Transverse colon (tissue), 4 donors: ENCODE measurements at places on chromosomes 3 and 15. TPM values are rescaled to one million over a fixed set of nuclear protein-coding genes. Genes with fewer than 3 reads are reported as not detected.

GRCh38 chr3:40574050-40574449 is 49.3 kb downstream of the ZNF621 start:
- no peak for DNase-seq

Gene HCLS1
- total RNA-seq: 19.8 TPM

- no peak for DNase-seq
Measured at GRCh38 chr3:101979033-101979432, 129.7 kb downstream of the NFKBIZ start.

GRCh38 chr15:59501597-59501996 is 63.6 kb downstream of the FAM81A start:
- DNase-seq: peak; percentile 57

- peak; percentile 53 for DNase-seq
Measured at GRCh38 chr3:169146179-169146665, 517.3 kb downstream of the MECOM start.

DNA sequence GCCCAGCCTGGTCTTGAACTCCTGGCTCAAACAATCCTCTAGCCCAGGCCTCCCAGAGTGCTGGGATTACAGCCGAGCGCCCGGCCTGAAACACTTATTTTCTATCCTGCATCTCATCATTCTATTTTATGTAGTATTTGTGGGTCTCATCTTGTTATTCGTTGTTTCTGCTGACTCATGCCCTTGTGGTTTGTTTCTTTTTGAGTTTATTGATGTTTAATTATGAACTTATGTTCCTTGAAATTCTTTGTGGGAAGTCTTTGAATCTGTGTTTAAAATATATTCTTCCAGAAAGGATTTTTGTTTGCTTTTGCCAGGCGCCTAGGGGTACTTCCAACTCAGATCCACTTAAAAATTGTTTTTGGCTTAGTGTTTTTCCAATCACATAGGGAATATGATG is 78.3 kb upstream of the C15orf39 start:
- DNase-seq: no peak

Gene UROC1
- total RNA-seq: not detected

DNA sequence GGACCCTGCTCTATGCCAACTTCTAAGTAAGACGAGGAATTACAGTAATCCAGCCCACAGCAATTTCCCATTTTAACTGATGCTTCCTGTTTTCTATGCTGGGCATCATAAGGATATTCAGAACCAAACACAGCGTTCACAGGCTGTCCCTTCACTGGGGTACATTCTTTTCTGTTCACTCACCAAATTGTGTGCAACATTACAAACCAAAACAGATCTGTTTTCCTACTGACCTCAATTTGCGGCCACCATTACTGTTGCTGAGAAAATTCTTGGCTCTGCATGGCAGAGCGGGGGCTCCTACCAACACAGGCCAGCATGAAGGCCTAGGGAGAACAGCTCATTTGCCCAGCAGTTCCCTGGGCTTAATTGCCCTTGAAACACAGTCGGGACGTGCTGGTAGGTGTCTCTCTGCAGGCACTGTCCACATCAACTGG is 76.5 kb downstream of the MYO1E start:
- no peak for DNase-seq

DNA sequence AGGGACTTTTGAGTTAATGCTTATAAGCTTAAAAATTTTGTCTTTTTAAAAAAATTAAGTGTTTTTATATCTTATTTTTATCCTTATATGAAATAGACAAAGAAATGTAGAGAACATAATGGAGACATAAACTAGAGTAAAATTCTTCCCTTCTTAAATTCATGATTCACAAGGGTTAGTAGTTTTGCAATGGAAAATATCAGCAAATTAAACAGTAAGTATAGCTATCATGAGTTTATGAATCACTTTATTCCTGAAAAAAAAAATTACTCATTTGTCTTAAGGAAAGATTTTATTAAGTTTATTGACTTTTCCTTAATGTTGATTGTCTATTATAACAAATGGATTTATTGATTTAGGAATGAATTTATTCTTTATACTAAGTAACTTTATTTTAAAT is 4.3 kb downstream of the ATP6V1A start:
- DNase-seq: no peak

GRCh38 chr15:78000091-78000926 is 77.2 kb downstream of the TBC1D2B start:
- peak; percentile 94 for DNase-seq

Gene GASK1A
- total RNA-seq: 0.75 TPM

Gene RTF1
- total RNA-seq: 10.7 TPM

DNA sequence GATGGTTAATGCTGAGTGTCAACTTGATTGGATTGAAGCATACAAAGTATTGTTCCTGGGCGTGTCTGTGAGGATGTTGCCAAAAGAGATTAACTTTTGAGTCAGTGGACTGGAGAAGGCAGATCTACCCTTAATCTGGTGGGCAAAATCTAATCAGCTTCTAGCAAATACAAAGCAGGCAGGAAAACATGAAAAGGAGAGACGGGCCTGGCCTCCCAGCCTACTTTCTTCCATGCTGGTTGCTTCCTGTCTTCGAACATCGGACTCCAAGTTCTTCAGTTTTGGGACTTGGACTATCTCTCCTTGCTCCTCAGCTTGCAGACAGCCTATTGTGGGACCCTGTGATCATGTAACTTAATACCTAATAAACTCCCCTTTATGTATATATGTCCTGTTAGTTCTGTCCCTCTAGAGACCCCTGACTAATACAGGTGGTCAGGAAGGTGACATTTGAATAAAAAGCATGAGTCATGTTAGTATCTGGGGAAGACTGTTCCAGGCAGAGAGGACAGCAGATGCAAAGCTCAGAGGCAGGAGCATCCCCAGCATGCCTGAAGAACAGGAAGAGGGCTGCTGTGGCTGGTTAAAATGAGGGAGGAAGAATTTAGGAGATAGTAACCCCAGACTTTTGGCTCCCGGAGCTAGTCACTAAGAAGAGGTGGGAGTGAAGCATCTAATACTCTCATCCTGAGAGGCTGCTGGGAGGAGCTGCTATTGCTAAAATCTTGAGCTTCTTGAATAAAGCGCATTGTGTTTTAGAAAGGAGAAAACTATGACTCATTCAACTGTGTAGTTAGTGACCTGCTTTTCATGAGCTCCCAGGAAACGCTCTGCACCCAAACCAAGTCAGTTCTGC is 207.4 kb upstream of the HES1 start:
- no peak for DNase-seq

DNA sequence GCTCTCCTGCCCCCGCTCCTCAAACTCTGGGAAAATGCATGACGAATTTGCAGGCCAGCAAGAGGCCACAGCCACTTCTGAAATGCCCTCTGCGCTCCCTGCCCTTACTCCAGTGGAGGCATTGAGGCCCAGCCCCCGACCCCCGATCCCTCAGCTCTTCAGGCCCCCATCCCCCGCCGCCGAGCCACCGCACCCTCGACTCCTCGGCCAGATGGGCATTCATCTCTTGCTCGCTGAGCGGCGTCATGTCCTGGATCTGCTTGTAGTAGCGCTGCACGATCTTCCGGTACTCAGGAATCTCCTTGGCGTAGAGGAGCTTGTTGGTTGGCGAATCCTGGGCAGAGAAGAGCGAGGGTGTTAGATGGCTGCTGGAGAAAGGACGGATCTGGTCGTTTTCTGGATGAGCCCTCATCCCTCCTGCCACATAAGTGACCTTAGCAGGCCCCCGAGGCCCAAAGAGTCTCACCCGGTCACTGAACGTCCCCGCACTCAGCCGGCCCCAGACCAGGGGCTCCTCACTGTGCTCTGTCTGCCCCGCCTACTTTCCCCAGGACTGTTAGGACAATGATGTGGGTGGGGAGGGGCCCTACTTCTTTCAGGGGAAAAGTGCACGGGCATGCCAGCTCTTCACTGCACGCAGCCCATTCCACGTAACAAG is 14.0 kb downstream of the H1-8 start:
- DNase-seq: no peak

DNA sequence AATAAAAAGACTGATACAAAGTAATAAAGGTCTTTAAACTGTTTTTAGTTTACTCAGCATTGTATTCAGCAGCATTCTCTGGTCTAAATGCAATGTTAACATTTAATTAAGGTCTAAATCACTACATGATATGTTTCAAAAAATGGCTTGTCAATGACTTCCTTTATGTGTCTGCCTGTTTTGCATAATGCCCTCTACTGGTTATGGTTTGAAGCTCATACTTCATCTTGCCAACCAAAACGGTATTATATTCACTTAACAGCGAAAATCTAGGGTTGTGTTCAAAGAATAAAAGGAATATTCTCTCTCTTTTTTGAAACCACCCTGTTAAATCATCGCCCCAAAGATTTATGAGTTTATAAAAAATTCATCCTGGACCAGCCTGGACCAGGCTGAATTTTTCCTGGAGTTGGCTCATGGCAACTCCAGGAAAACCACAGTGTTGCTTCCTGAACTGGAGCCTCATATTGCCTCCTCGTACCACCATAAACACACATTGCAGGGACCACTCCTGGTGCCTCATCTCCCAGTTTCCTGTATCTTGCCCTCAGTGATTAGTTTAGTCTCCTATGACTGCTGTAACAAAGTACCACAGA is 6.7 kb upstream of the NCEH1 start:
- DNase-seq: no peak

Gene DIS3L
- 24.8 TPM for total RNA-seq

GRCh38 chr15:85615930-85616329 is 178.8 kb downstream of the KLHL25 start:
- no peak for DNase-seq

DNA sequence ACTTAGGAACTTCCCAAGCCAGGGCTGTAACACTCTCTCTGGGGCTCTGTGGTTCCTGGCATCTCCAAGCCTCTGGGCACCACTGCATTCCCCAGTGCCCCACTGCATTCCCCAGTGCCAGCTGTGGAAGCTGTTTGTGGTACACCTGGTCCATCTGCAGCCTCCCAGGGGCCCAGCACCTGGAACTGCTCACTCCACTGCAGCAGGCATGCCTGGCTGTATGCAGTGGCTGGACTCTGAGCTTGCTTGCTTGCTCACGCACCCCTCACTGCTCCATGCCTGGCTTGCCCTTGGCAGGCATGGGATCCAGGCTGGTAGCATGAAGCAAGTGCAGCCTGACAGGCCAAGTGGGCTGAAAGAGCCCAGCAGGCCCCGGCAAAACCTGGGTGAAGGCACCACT is 512.1 kb downstream of the SQOR start:
- DNase-seq: no peak

Gene ADAMTS17
- total RNA-seq: 8.9 TPM

GRCh38 chr15:38551720-38552648 is 12.6 kb downstream of the RASGRP1 start:
- DNase-seq: no peak

DNA sequence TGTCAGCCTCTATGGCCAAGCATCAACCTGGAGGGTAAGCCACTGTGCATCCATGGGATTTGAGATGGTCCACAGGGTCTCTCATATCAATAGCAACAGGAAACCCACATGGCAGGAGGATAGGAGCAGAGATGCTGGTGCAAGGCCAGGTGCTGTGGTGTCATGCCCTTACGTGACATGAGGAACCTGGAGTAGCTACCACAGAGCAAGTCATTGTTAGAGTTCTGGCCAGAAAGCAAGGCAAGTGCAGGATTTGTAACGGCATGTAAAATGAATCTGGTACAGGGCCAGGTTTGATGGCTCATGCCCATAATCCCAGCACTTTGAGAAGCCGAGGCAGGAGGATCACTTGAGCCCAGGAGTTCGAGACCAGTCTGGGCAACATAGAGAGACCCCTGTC is 14.8 kb upstream of the ZNF774 start:
- no peak for DNase-seq

Gene XIRP1
- total RNA-seq: not detected

DNA sequence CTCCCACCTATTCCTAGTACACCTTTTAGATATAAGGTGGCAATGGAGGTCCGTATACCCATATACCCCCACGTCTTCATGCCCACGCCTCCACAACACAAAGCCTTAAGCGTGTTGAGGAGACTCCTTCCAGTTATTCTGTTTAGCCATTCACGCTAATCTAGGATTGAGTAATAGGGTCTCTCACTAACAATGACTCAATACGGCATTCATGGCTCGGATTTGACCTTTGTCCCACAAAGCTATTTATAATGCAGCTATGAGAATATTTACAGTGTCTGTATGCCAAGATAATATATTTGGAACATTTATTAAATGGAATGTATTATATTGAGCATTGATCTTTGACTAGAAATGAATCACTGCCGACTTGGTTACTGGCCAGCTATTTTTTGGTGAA is 215.8 kb downstream of the KCNH8 start:
- DNase-seq: no peak

GRCh38 chr3:87298111-87298718 is 21.8 kb upstream of the POU1F1 start:
- no peak for DNase-seq

Gene IL20RB
- total RNA-seq: 1.8 TPM

- DNase-seq: no peak
Measured at GRCh38 chr3:14237457-14237856, 58.8 kb downstream of the LSM3 start.

DNA sequence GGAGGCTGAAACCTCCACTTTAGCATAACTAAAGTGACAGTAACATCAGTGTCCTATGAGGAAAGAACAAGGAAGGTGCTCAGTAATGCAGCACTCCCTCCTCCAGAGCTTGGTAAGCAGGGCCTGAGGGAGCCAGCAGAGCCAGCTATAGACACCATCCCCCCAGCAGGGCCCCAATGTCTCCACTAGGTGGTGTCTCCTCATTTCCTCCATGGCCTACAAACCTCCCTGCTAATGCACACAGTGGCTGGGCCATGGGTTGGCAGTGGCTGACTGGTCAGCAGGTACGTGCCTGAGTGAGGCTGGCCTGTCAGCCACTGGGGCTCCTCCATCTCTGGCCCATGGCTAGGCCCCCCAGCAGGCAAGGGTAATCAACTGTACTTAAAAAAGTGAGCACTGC is 13.6 kb downstream of the MRPS25 start:
- DNase-seq: peak; percentile 37

- DNase-seq: no peak
Measured at GRCh38 chr3:152030320-152030719, 156.9 kb downstream of the SUCNR1 start.
